Breast epithelium (tissue), 4 donors: ENCODE measurements at places on chromosomes 3 and 15. TPM values are rescaled to one million over a fixed set of nuclear protein-coding genes. Genes with fewer than 3 reads are reported as not detected.

DNA sequence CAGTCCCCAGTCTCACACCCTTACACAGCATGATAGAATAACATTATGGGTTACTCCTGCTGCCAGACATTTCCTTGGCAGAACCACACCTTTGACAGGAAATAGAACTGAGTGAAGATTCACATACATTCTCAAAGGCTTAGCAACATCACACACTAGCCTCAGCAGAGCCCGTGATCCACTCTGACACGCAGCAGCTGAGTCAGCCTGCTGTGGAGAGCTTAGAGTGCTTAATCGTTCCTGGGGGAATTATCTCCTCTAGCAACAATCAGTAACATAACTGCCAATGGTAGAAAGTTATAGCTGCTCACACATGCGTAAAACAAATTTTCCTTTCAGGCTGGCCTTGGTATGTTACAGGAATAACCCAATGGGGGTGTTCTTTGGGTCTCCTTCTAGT, 382.1 kb downstream of the GAP43 start:
- H3K4me3 ChIP-seq, result no peak overlapping the region
- H3K27me3 ChIP-seq, result no peaks in the 10 kb centered on the region
- H3K27ac ChIP-seq, result no peak overlapping the region
- DNase-seq, result no peak

DNA sequence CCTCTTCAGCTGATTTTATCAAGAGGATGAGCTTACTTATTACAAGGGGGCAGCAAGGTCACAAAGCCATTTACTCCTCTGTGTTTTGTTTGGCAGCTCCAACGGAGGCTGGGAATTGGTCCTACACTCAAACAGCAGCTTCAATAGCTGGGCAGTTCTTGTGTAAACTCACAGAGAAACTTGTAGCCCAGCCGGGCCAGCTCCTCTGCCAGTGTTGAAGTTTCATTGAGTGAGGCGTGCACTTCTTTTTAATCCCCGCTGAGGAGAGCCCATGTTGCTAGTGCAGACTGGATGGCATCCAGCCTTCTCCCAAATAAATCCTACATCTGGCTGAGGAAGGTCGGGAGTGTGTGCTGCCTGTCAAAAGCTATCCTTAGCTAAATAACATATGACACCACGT, 59.5 kb downstream of the BFSP2 start:
- H3K4me1 ChIP-seq, result no peaks in the 10 kb centered on the region
- DNase-seq, result peak; percentile 57
- H3K4me3 ChIP-seq, result no peak overlapping the region
- no peaks in the 10 kb centered on the region for H3K36me3 ChIP-seq
- H3K27ac ChIP-seq, result no peak overlapping the region

GRCh38 chr3:188389711-188390342, 235.9 kb downstream of the LPP start:
- DNase-seq, result peak; percentile 64
- peak overlapping the region; percentile 80 for H3K27ac ChIP-seq
- peaks cover 5% of the 10 kb centered on the region for H3K4me1 ChIP-seq
- no peaks in the 10 kb centered on the region for H3K36me3 ChIP-seq

DNA sequence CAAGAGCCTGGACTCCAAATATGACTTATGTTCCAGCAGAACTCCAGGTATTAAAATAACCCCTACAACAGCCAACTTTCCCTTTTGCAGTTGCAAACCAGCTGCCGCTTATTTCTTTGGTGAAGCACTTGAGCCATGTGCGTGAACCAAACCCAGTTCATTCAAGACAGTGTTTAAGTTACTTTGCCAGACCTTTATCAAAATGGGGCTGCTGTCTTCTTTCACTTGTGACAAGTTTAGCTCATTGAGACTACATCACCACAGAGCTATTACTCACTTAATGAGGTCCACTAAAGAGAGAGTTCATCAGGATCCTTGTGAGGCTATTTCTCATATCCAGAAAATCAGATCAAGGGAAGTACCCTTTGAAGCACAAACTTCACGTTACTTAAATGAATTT, 2.4 kb upstream of the XRN1 start:
- no peaks in the 10 kb centered on the region for H3K36me3 ChIP-seq
- no peaks in the 10 kb centered on the region for H3K27me3 ChIP-seq
- no peak overlapping the region for H3K4me3 ChIP-seq
- no peak overlapping the region for H3K27ac ChIP-seq
- no peak for DNase-seq

DNA sequence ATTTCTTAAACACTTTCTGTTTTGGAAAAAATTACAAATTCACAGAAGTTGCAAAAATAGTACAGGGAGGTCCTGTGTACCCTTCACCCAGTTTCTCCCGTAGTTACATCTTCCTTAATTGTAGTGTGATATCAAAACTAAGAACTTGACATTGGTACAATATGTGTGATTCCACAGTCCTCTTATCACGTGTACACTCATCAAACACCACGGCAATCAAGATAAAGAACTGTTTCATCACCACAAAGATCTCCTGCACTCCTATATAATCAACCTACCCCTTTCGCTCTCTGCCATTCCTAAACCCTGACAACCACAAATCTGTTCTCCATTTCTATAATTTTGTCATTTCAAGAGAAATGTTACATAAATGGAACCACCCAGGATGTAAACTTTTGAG, 31.4 kb downstream of the POMGNT2 start:
- no peak for DNase-seq
- no peak overlapping the region for H3K4me3 ChIP-seq
- H3K27ac ChIP-seq, result no peak overlapping the region
- H3K27me3 ChIP-seq, result no peaks in the 10 kb centered on the region
- H3K4me1 ChIP-seq, result no peaks in the 10 kb centered on the region
- no peaks in the 10 kb centered on the region for H3K36me3 ChIP-seq

Gene WDR53
- total RNA-seq, result 6.1 TPM

Gene CEMIP
- 0.59 TPM for total RNA-seq
